ENCODE measurements at places on chromosomes 2 and 18. TPM values are rescaled to one million over a fixed set of nuclear protein-coding genes. Genes with fewer than 3 reads are reported as not detected.

Gene CCDC68
- total RNA-seq: 4.1 TPM

Gene GPR39
- 0.13 TPM for total RNA-seq

Gene LIMS4
- total RNA-seq: 10.0 TPM

Gene SRD5A2
- not detected for total RNA-seq

Gene INHA
- total RNA-seq: not detected

Gene SP3
- 92.6 TPM for total RNA-seq
